Activated T-helper 1 cell treated with anti-CD3 and anti-CD28 coated beads, Interleukin-12 subunit alpha, Interleukin-12 subunit beta, Interleukin-2, Interleukin-4 antibody, amounts not matched to agents 30 ng/mL and 10 ng/mL and 1 ng/mL, durations not matched to agents 14 hours and 24 hours and 36 hours (primary cell): ENCODE measurements at places on chromosomes 11 and 22. TPM values are rescaled to one million over a fixed set of nuclear protein-coding genes. Genes with fewer than 3 reads are reported as not detected.

The OTOG gene
- not detected in 2 replicates for total RNA-seq

- H3K27ac ChIP-seq = no peak overlapping the region
- H3K27me3 ChIP-seq = no peaks in the 10 kb centered on the region
- DNase-seq = no peak
- no peaks in the 10 kb centered on the region for H3K4me1 ChIP-seq
These were observed 403.6 kb downstream of the TBC1D22A start for GRCh38 chr22:47166033-47166404.

DNA sequence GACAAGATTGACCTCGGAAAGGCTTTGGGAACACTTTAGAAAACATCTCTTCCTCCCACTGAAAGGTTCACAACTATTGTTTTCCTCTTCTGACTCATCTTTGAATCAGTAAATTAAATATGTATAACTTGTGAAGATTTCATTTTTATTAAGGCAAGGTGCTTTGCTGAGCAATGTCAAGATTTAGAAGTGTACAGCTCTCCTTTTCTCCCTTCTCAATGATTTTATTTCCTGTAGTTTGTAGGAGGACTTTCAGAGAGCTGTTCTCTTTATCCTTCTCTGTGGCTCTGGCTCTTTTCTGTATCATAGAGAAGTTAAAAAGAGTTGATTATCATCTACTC is 594.2 kb downstream of the METTL15 start:
- no peak overlapping the region for H3K27ac ChIP-seq
- no peak for DNase-seq
- H3K4me1 ChIP-seq = no peaks in the 10 kb centered on the region
- no peaks in the 10 kb centered on the region for H3K27me3 ChIP-seq
- no peaks in the 10 kb centered on the region for H3K36me3 ChIP-seq
- no peak overlapping the region for H3K4me3 ChIP-seq

DNA sequence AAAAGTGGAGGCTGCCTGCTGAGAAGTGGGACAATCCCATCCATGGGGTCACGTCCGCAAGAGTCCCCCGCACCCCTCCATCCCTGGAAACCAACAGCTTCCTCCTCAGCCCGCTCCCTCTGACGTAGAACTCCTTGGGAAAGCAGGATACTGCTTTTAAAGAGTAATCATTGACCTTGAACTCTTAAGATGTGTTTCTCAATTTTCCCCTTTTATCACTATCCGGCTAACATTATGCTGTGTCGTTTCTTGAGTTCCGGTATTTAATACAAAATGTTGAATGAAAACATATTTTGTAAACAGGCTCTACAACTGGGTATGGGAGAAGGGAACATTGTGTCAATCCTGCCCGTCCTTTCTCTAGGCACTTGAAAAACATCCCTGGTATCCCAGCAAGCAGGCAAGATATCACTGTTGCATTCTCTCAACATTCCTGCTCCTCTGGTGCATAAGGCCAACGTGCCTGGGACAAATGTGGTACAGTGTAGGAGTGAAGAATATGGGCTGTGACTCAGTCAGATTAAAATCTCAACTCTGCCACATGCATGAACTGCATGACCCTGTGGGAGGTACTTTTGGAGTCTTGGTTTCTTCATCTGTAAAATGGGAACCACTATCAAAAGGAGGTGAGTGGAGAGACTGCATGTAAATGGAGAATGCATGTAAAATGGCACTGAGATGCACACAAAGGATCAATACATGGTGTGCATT is 52.8 kb downstream of the WT1 start:
- no peak overlapping the region for H3K27ac ChIP-seq
- H3K4me1 ChIP-seq = no peaks in the 10 kb centered on the region
- H3K27me3 ChIP-seq = peaks cover 9% of the 10 kb centered on the region
- DNase-seq = no peak
- H3K4me3 ChIP-seq = no peak overlapping the region

GRCh38 chr22:46780453-46780852 is 18.0 kb downstream of the TBC1D22A start:
- peaks cover 33% of the 10 kb centered on the region for H3K4me1 ChIP-seq
- H3K27me3 ChIP-seq = no peaks in the 10 kb centered on the region
- H3K36me3 ChIP-seq = peaks cover 14% of the 10 kb centered on the region
- no peak overlapping the region for H3K4me3 ChIP-seq

GRCh38 chr11:120317689-120318480 is 7.2 kb upstream of the TLCD5 start:
- no peak for DNase-seq
- no peaks in the 10 kb centered on the region for H3K4me1 ChIP-seq
- peaks cover 35% of the 10 kb centered on the region for H3K27me3 ChIP-seq
- no peak overlapping the region for H3K4me3 ChIP-seq

GRCh38 chr11:104654181-104654813 is 244.0 kb downstream of the CASP12 start:
- no peak for DNase-seq
- H3K27me3 ChIP-seq = no peaks in the 10 kb centered on the region
- H3K4me1 ChIP-seq = peaks cover 39% of the 10 kb centered on the region
- H3K36me3 ChIP-seq = peaks cover 1% of the 10 kb centered on the region
- no peak overlapping the region for H3K27ac ChIP-seq

GRCh38 chr11:69010361-69010891 is 2.6 kb downstream of the MRGPRF start:
- no peaks in the 10 kb centered on the region for H3K36me3 ChIP-seq
- H3K27me3 ChIP-seq = peaks cover 17% of the 10 kb centered on the region
- H3K4me1 ChIP-seq = no peaks in the 10 kb centered on the region
- no peak overlapping the region for H3K27ac ChIP-seq
- no peak for DNase-seq
- no peak overlapping the region for H3K4me3 ChIP-seq
